ENCODE measurements at places on chromosomes 3 and 15.

DNA sequence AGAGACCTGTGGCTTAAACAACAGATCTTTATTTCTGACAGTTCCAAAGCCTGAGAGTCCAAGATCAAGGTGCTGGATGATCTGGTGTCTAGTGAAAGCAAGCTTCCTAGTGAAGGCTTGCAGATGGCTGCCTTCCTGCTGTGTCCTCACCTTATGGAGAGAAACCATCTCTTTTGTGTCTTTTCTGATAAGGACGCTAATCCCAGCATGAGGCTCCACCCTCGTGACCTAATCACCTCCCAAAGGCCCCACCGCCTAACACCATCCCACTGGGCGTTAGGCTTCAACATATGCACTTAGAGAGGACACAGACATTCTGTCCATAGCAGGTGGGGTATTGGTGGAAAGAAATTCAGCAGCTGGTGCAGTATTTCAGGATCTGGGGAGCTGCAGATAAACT lies 19.8 kb upstream of the LYSMD4 start:
- no peak for DNase-seq

GRCh38 chr15:94493176-94493575 lies 261.8 kb downstream of the MCTP2 start:
- no peak for DNase-seq

GRCh38 chr15:63332367-63333124 lies 49.1 kb downstream of the CA12 start:
- no peak for DNase-seq

GRCh38 chr3:9875448-9875847 lies 4.6 kb downstream of the CIDEC start:
- no peak for DNase-seq

GRCh38 chr15:81254277-81254915 lies 57.7 kb downstream of the IL16 start:
- no peak for DNase-seq

DNA sequence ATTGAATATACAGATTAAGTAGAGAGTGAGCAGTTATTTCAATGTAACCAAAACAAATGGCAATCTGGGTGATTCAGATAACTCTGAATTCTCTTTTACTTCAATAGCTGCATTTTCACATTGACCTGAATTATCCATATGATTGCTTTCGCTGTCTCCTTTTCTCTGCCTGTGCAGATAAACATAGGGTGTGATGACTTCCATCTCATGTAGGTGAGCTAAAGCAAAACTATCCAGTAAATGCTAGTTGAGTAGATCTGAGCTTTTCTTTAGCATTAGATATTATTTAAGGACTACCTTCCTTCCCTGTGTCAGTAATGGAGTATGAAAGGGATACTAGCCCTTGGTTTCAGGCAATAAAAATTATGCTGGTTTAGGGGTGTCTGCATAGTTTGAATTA lies 288.6 kb downstream of the OXSM start:
- no peak for DNase-seq

- DNase-seq = no peak
These were observed 17.8 kb upstream of the ITGB5 start for GRCh38 chr3:124904835-124905492.

DNA sequence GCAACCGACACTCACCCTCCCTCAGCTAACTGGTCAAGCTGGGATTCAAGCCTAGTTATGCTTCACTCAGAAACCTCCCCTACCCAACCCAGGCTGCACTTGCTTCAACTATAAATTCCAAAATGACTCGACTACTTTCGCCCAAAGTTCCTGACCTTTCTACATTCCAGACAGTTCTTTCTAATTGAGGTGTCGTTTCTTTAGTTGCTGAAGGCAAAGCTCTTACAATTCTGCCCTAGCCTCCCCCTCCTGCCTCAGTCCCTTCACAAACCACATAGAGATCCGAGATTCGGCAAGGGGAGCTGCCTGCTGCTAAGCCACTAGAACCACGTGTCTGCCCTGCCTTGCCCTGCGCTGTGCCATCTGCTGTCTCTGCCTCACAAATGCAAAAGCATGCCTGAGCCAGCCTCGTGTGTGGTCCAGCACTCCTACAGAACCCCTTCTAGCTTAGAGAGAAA lies 74.7 kb upstream of the SH3GL3 start:
- DNase-seq = peak; percentile 5

DNA sequence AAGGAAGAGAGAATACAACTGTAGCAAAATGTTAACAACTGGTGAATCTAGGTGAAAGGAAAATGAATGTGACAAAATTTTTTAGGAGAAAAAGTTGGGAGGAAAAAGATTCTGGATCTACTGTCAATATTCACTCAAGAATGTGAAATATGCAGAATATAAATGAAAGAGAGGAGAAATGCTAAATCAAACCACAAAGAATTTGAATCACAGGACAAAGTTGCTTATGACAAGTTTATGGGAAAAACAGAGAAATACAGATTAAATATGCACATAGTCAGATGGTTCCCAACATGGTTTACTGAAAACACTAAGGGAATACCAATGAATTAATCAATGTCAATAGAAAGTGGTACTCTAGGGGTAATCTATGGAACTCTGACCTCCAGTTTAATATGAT lies 27.6 kb downstream of the C3orf33 start:
- no peak for DNase-seq

DNA sequence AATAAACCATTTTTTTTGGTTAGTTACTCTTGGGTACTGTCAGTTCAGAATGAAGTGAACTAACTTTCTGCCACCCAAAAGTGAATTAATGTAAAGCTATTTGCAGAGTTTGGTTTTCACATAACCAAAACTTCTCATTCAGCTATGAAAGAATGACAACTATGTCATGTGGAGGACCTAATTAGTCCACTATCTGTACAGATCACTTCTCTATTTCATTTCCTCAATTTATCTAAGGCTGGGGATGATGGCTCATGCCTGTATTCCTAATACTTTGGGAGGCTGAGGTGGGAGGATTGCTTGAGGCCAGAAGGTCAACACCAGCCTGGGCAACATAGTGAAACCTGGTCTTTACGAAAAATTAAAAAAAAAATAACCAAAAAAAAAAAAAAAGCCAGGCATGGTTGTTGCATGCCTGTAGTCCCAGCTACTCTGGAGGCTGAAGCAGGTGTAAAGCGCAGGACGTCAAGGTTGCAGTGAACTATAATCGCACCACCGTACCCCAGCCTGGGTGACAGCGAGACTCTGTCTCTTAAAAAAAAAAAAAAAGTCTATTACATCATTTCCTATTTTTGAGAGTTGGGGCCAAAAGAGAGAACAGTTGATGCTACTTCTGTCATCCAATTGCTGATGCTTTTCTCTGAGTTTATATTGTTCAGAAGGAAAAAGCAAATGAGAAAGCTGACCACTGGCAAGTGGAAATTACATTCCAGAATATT lies 8.7 kb downstream of the HYPK start:
- no peak for DNase-seq

DNA sequence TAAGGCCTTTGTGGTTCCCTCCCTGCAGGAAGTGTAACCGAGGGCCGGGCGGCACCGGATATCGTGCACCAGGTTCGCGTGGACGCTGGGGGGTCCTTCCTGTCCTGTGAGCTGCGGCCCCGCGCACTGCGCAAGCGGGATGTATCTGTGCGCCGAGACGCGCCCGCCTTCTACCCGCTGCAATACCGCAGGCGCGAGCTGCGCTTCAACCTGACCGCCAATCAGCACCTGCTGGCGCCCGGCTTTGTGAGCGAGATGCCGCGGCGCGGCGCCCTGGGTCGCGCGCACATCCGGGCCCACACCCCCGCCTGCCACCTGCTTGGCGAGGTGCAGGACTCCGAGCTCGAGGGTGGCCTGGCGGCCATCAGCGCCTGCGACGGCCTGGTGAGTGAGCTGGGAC lies 35.9 kb downstream of the SAXO2 start:
- no peak for DNase-seq

- DNase-seq = no peak
These were observed 154.9 kb downstream of the GRM7 start for GRCh38 chr3:7015683-7016440.

DNA sequence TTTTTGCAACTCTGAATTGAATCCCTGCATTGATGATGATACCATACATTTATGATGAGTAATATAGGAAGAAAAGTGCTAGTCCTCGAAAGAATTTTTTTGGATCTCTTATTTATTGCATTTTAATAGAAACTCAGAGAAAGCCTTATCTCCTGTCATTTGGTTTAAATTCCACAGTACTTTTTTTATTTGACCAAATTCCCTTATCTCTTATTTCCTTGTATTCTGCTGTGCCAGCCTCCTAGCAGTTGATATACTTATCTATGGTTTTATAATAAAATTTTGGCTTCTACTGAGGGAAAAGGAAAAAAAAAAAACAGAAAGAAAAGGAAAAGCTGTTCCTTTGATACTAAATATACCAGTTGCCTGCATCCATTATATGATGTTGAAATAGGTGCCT lies 535.1 kb upstream of the NR2F2 start:
- DNase-seq = no peak

- DNase-seq = no peak
These were observed 280.4 kb downstream of the ULK4 start for GRCh38 chr3:41681479-41681878.

GRCh38 chr3:134918441-134918840 lies 123.4 kb downstream of the EPHB1 start:
- no peak for DNase-seq

GRCh38 chr3:49600781-49601180 lies 46.5 kb downstream of the BSN start:
- DNase-seq = no peak

GRCh38 chr3:181326637-181327223 lies 337.2 kb upstream of the DNAJC19 start:
- DNase-seq = no peak

GRCh38 chr3:72756900-72757299 lies 91.3 kb downstream of the SHQ1 start:
- no peak for DNase-seq

- no peak for DNase-seq
These were observed 72.5 kb downstream of the GPR156 start for GRCh38 chr3:120212505-120212904.

GRCh38 chr3:16816048-16816780 lies 68.5 kb upstream of the PLCL2 start:
- no peak for DNase-seq

- DNase-seq = no peak
These were observed 8.2 kb upstream of the PSTPIP1 start for GRCh38 chr15:76986743-76987142.

- no peak for DNase-seq
These were observed 120.8 kb upstream of the CCNL1 start for GRCh38 chr3:157280786-157281185.

- DNase-seq = no peak
These were observed 135.4 kb upstream of the LINGO1 start for GRCh38 chr15:77768107-77768506.

GRCh38 chr3:30399394-30400181 lies 206.8 kb upstream of the TGFBR2 start:
- no peak for DNase-seq

GRCh38 chr3:19348941-19349564 lies 200.7 kb downstream of the KCNH8 start:
- no peak for DNase-seq

- no peak for DNase-seq
These were observed 35.4 kb downstream of the BCL2L10 start for GRCh38 chr15:52076889-52077781.

- DNase-seq = no peak
These were observed 50.5 kb upstream of the ABI3BP start for GRCh38 chr3:101043687-101044078.

GRCh38 chr15:90421527-90421926 lies 33.5 kb downstream of the IQGAP1 start:
- no peak for DNase-seq

- DNase-seq = no peak
These were observed 188.9 kb downstream of the TLE3 start for GRCh38 chr15:69908590-69909420.

DNA sequence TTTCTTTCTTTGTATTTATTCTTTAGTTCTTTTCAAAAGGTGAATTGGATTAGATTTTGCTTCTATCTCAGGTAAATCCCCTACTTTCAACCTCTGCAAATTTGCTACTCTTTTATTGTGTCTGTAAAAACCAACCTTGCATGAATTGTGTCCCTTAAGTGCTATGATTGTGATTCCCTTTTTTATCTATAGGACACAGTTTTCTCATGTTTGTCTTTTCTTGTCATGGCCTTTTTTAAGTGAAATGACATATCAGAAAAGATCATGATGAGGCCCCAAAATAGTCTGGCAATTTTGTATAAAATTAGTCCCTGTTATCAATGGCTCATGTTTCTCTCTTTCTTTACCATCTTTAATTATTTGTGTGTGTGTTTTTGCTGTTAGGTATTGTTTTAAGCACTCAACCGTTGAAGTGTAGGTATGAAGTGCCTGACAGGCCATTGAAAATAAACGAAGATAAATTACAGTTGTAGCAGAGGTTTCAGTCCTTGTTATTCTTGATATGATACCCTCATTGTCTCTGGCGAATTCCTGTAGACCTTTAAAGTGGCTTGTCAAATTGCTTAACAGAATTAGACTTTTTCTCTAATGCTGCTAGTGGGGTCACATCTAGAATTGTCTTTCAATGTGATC lies 184.3 kb downstream of the UBE2E2 start:
- no peak for DNase-seq

DNA sequence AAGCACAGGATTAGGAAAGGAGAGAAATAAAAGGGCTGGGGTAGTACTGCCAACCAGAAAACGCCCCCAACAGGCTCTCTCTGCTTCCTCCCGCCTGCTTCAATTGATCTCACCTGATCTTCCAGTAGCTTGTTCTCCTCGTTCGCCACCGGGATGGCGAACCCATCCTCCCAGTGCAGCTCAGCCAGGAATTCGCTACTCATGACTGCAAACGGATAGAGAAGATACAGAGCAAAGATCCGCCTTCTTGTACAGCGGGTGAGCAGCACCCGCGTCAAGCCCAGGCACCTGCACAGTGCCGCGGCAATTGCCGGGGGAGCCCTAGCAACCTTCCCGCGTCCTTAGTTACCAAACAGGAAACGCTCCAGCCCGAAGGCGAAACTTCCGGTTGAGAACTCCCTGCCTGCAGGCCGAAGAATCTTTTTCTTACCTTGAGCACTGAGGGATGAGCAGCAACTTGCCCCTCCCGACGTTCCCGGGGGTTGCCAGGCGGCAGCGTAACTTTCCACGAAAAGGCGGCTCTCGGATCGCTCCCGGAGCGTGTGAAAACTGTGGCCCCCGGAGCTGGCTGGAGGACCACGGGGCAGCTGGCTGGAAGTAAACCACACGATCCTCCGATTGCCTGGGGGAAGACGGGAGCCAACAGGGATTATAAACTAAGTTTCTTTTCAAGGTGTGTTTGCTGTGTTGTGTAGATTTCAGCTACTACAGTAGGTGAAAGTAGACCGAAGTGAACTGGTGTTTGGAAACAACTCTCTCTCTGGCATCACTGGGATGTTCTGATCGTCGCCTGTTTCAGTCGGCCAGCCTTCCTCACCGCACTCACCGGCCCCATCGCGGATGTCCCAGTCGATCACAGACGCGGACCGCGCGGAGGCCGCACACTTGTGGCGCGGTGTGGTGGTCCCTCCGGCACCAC lies at the start of gene CCDC39:
CCDC39 (minus strand) TSS at position 312 of the 919 bp plus-strand sequence; CDS start at position 203, 109 bp downstream.
- DNase-seq = peak; percentile 82

- peak; percentile 27 for DNase-seq
These were observed 11.2 kb downstream of the DLL4 start for GRCh38 chr15:40940296-40940801.

GRCh38 chr3:17304969-17305368 lies 420.2 kb downstream of the PLCL2 start:
- no peak for DNase-seq

All from NCI-H2171 (cell line).